ENCODE measurements at places on chromosomes 4 and X. TPM values are rescaled to one million over a fixed set of nuclear protein-coding genes. Genes with fewer than 3 reads are reported as not detected.

GRCh38 chrX:124362072-124362471 lies 15.7 kb downstream of the SH2D1A start:
- no peak for DNase-seq

DNA sequence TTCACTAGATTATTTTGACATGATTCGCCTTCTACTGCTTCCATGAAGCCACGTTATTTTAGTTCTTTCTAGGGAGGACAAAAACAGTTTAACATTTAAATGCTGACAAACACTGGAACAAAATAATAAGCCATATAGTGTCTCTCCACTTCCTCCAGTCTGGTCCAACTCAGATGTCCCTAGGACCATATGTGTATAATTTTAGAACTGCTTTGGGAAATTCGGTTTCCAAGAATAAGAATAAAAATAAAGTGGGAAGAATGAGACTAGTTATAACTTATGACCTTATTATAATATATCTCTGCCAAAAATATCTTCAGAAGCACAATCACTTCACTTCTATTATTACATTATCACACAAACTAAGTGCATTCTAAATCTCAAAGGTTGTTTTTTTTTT lies 164.4 kb upstream of the POF1B start:
- no peak for DNase-seq

DNA sequence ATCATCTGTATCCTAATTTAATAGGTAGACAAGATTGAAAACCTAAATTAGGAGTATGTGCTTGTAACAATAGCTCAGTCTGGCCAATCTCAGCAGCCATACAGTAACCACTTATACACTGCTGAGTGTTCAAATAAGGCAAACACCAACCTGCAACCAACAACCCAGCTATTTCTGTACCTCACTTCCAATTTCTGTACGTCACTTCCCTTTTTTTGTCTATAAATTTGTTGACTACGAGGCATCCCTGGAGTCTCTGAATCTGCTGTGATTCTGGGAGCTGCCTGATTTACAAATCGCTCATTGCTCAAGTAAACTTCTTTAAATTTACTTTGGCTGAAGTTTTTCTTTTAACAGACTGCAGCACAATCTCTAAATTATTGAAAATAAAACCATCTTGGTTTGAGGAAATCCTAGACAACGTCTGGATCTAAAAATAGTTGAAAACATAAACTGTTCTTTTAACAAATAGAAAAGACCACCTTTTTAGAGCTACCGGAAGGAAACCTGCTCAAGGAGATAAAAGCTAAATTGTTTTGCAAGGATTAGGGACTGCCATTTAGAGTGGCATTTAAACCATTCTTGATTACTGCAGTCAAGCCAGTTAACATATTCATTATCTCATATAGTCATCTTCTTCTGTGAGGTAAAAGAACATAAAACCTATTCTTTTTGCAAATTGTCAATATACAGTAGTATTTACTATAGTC lies 778.1 kb downstream of the SH3BGRL start:
- no peak for DNase-seq

GRCh38 chr4:55079451-55080173 lies 45.8 kb downstream of the KDR start:
- no peak for DNase-seq

DNA sequence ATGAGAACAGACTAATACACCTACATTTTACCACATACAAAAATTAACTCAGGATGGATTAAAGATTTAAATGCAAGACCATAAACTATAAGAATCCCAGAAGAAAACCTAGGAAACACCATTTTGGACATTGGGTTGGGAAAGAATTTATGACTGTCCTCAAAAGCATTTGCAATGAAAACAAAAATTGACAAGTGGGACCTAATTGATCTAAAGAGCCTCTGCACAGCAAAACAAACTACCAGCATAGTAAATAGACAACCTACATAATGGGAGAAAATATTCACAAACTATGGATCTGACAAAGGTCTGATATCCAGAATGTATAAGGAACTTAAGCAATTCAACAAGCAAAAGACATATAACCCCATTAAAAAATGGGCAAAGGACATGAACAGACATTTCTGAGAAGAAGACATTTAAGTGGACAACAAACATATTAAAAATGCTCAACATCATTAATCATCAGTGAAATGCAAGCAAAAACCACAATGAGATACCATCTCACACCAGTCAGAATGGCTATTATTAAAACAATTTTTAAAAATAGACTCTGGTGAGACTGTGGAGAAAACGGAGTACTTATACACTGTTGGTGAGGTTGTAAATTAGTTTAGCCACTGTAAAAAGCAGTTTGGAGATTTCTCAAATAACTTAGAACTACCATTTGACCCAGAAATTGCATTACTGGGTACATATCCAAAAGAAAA lies 221.7 kb upstream of the DIPK2B start:
- no peak for DNase-seq

DNA sequence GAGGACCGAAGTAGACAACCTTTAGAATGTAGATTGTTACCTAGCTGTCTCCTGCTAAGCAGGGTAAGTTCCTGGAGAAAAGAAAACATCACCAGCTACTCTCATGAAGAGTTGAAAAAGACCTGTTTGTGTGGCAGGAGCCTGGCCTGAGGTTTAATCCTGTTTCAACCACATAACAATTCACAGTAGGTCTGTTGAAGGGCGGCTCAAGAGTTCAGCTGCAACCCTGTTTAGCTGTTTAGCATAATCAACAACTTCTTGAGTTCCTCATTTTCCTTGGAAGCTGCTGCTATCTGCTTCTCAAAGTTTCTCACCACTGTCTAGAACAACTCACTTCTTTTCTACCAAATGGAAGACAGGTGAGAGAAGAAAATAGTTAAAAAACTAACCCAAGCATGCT lies 170.4 kb upstream of the TET2 start:
- no peak for DNase-seq

DNA sequence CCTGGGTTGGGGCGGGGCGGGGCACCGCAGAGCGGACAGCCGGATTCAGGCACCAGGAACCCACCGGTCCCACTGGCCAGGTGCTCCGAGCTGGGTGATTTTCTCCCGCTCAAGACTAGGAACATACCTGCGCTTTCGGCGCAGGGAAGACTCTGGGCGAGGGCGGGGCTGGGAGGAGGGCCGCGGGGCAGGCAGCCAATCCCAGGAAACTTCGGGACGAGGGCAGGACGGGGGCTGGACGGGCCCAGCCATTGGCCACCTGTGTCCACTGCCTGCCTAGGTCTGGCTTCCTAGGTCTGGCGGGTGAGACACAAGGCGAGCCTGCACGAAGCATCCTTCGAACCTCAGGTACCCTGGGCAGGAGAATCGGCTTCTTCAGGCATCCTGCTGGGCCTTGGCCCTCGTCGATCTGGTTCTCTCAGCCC lies 274 bp upstream of the ERVMER34-1 start:
- DNase-seq = peak; percentile 56

DNA sequence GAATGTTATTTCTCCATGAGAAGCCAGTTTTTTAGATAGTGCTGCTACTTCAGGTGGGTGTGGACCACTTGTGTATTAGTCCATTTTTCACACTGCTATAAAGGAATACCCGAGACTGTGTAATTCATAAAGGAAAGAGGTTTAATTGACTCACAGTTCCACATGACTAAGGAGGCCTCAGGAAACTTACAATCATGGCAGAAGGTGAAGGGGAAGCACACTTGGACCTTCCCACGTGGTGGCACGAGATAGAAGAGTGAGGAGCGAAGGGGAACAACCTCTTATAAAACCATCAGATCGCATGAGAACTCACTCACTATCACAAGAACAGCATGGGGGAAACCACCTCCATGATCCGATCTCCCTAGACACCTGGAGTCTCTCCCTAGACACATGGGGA lies 3.4 kb upstream of the PPID start:
- no peak for DNase-seq

DNA sequence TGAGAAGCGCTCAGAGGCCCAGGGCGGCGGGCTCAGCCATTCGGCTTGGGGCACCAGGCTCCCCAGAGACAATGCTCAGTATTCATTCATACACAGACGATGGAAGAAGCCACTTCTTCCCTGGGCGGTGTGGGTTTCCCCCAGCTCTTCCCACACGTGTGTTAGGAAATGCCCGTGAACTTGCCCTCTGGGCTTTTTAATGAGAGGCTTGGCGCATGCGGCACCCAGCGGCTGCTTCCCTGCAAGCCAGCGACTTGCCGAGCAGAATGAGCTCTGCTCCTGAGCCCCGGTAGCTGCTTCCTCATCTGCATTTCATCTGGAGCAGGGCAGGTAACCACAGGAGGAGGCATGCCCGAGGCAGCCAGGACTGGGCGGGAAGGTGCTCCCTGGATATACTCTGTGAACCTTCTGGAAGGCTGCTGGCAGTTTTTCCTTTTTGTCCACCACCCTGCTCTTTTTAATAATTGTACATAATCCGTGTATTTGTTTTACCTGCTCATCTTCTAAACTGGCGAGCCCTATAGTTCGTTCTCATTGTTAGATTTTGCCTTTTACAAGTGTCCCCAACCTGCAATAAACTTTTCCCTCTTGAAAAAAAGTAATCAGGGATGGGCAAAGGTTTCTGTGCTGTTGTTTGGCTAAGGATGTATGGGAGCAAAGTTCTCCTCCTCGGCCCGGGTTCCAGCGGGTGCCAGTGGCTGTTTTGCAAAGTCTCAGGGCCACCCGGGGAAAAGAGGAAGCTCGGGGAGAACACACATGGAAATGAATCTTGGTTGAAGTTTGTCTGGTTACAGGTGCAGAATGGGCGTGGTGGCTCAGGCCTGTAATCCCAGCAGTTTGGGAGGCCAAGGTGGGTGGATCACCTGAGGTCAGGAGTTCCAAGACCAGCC lies 178.8 kb downstream of the DCLK2 start:
- peak; percentile 66 for DNase-seq

GRCh38 chr4:24515698-24516097 lies 68.7 kb downstream of the DHX15 start:
- DNase-seq = no peak

- no peak for DNase-seq
These were observed 5.0 kb upstream of the SCML1 start for GRCh38 chrX:17732138-17732783.

Gene BOD1L1
- total RNA-seq = 9.9 TPM

Gene TNMD
- total RNA-seq = not detected

Gene KIAA1210
- not detected for total RNA-seq

Gene LARP7
- 12.2 TPM for total RNA-seq
